ENCODE measurements at places on chromosomes 2 and 18.

GRCh38 chr2:68912111-68912510 is 40.6 kb downstream of the GKN2 start:
- no peaks in the 10 kb centered on the region for H3K4me1 ChIP-seq
- H3K4me3 ChIP-seq, result no peak overlapping the region
- peaks cover 3% of the 10 kb centered on the region for H3K27me3 ChIP-seq

GRCh38 chr18:8326763-8327394 is 282.4 kb upstream of the RAB12 start:
- no peaks in the 10 kb centered on the region for H3K36me3 ChIP-seq
- peaks cover 10% of the 10 kb centered on the region for H3K4me1 ChIP-seq
- no peak overlapping the region for H3K27ac ChIP-seq
- peaks cover 9% of the 10 kb centered on the region for H3K27me3 ChIP-seq

DNA sequence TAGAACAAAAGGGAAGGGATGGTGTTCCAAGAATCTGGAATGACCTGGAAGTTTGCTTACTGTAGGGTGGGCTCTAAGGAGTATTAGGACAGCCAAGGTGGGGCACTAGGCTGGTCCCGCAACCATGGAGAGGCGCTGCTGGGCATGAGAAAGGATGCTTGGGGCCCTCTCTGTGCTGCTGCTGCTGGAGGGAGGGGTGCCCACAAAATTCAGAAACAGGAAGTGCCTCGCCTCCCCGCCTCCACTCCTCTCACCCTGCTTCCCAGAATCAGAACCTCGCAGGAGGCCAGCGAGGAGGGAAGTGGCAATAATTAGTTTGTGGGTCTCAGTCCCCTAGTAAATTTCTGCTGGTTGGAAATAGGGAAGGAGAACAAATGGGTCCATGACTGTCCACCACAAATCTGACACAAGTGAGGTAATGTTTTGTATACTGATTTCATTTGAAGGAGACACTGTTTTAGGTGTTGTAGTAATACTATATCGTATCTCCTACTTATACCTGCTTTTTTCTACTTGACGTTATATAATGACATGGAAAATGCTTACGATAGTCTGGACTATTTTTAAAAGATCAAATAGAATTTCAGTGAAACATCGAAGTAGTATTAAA is 7.9 kb upstream of the PDCL3 start:
- no peaks in the 10 kb centered on the region for H3K36me3 ChIP-seq
- peaks cover 1% of the 10 kb centered on the region for H3K4me1 ChIP-seq
- DNase-seq, result no peak
- no peak overlapping the region for H3K4me3 ChIP-seq
- no peaks in the 10 kb centered on the region for H3K27me3 ChIP-seq

GRCh38 chr2:237293978-237294377 is 120.0 kb downstream of the COL6A3 start:
- H3K36me3 ChIP-seq, result no peaks in the 10 kb centered on the region
- no peak overlapping the region for H3K27ac ChIP-seq
- H3K4me3 ChIP-seq, result no peak overlapping the region
- no peak for DNase-seq
- H3K4me1 ChIP-seq, result no peaks in the 10 kb centered on the region

Measured in glutamatergic neuron (in vitro differentiated cells).